ENCODE measurements at places on chromosomes 11 and 22.

- DNase-seq = peak; percentile 49
Measured at GRCh38 chr22:20238536-20238900, 29.6 kb downstream of the RTN4R start.

DNA sequence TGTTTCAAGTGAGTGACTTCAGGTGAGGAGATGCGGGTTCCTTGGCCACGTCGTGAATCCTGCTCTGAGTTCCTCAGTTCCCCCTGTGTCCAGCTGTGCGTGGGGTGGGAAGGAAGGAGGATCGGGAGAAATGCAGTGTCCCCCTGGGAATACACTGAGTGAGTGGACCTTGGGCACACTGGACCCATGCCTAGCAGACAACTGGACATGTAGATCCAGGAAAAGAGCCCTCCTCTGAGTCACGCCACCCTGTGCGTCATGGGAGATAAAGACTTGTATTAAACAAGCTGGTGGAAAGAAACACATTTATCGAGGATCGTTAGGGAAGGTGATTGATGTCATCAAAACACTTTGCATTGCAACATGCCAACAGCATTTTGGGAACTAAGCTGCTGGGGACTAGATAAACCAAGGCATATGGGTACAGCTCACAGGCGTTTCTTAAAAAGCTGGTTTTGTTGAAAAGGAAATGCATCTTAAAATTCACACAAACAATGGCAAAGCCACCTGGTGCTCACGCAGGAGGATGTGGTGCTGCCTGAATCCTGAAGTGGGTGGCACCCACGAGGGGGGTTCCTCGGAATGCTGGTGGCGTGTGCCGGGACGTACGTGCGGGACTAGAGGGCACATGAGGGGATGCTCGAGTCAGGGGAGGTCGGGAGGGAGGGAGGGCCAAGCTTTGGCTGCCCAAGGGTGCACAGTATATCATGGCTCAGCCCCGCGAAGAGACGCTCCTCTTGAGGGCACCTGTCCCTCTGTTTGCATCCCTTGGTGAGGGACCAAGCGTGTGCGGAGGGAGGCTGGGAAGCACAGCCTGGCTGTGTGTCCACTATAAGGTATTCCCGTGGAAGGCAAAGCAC lies 303.5 kb downstream of the TBC1D22A start:
- no peak for DNase-seq

DNA sequence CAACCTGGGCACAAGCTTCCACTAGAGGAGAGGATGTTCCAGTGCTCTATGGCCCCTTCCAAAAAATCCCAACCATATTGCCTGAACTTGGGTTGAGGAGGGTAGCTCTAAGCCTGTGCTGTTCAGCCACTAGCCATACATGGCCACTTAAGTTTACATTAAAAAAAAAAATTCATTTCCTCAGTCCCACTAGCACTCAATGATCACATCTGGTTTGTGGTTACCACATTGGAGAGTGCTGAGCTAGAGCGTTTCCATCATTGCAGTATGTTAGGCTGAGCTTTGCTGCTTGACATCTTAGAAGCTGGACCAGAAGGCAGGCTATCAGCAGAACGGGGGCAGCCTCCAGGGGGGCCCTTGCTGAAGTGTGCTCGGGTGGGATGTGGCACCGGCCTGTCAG lies 43.5 kb upstream of the CYP2D6 start:
- no peak for DNase-seq

- no peak for DNase-seq
Measured at GRCh38 chr11:124829986-124830385, 29.8 kb upstream of the MSANTD2 start.

DNA sequence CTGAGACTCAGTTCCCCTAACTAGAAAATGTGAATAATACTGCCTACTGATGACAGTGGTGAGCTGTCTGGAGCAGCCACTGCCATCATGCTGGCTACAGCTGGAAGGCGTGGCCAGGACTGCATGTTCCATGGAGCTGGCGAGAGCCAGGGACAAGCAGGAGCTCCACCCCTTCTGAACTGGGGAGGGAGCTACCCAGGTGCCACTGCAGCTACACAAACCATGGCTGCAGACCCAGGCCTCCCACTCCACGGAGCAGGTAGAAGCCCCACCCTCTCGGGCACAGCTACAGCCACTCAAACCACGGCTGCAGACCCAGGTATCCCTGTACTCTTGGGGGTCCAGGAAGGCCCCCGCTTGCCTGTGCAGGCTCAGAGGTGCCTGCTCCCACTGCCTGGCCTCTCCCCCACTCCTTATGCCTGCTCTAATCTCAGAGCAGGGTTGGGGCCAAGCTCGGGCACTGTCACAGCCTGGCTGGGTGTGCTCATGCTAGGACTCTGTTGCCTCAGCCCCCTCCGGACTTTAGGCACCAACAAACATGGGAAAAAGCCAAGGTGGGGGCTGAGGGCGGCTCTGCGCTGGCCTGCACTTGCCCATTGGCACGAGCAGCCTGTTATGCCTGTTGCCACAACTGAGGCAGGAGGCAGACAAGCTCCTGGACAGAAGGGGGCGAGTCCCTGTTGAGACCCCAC lies 51.7 kb downstream of the RAB30 start:
- DNase-seq = no peak

DNA sequence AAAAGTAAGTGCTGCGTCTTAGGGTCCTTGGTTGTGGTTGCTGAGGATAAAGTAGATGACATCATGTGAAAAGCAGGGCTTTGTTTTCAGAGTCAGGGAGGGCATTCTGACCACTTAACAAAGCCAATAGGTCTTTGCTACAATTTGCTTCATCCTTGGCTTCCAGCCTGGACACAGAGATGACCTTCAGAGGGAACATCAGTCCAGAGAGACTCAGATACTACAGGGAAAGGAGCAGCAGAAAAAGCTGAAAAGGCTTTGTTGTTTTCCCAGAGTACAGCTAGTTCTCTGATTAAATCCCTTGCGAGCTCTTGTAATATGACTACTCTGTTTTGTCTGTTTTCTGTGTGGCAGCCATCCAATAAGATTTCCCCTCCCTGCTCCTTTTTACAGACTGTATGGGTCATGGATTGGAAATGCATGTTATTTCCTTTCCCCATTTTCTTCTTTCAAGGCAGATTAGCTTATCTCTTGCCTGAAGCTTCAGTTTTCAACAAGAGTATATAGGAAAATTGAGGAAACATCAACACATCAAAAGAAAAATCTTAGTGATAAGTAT lies 31.9 kb downstream of the ATG13 start:
- no peak for DNase-seq

DNA sequence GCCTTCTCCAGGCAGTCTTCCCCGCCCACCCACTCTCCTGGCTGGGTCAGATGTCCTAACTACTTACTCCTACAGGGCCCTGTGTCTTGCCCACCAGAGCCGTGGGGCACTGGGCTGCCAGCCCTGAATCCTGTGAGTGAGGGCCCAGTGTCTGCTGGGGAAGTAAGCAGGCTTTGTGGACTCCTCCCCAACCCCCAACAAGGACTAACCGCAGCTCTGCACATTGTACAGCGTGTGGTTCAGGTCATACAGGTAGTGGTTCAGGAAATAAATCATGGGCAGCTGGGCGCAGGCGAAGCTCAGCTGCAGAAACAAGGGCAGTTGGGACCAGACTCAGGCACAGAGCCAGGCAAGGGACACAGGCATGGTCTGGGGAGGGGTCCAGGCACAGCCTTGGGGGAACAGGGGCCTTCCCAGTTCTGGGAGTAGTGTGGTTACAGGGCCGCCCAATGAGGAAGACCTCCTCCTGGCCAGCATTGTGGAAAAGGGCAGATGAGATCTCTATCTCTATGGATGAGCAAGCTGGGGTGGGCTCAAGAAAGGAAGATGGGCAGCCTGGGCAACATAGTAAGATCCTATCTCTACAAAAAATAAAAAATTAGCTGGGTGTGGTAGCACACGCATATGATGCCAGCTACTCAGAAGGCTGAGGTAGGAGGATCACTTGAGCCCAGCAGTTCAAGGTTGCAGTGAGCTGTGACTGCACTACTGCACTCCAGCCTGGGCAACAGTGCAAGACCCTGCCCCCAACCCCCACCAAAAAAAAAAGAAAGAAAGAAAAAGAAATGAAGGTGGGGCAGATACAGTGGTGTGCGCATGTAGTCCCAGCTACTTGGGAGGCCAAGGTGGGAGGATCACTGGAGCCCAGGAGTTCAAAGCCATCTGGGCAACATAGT lies 5.5 kb downstream of the UNC93B1 start:
- DNase-seq = no peak

- no peak for DNase-seq
Measured at GRCh38 chr22:22076361-22076760, 93.8 kb upstream of the TOP3B start.

GRCh38 chr11:127803755-127804154 lies 783.6 kb downstream of the ETS1 start:
- no peak for DNase-seq
